ENCODE measurements at places on chromosomes 6 and 20.

DNA sequence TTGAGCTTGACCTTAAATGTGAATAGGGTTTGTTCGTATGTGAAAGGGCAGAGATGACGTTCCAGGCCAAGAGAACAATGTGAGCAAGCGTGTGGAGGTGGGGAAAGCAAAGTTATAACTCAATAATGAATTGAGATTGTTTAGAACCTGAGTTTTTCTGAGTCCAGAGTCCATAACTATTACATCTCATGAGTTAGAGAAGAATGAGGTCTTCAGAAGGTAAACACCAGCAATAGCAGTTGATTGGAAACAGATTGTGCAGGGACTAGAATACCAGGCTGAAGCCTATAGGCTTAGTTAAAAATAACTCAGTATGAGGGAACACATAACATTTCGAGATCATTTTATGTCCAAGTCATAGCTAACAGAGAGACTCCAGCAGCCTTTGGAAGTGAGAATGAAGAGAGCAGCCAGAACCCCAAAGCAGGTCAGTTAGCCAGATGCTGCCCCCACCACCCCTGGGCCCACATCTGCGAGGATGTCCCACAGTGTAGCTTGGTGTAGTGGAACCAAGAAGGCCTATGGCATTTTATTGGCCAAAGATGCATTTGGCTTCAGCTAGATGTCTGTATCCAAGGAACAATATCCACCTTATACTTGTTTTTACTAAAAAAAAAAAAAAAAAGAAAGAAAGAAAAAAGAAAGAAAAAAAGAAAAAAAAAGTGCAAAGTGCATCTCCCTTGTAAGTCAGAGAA, 121.7 kb downstream of the TNFRSF21 start:
- no peak for DNase-seq

DNA sequence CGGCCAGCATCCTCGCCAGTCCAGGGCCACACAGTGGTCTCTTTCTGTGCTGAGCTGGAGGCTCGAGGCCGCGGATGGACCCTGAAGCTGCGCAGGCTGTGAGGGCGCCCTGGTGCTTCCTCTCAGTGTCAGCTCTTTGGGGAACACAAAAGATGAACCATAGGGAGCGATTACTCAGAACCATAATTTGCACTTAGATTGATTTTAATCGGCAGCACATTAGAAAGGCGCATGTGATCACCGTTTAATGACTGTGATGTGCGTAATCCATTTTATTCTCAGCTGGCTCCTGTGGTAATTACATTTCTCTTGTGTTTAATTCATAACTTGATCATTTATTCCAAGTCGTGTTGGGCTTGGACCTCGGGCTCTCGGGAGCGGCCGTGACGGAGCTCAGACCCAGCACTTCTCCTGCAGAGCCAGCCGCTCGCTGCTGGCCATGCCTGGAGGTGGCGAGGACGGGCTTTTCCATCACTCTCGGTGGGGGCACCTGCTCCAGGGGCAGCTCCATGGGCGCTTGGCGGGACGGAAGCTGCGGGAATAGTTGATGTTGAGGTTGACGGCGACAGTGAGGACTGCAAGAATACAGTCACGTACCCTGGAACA, 25.6 kb upstream of the NTSR1 start:
- DNase-seq = no peak

GRCh38 chr20:1900321-1900801, 5.2 kb downstream of the SIRPA start:
- DNase-seq = no peak

DNA sequence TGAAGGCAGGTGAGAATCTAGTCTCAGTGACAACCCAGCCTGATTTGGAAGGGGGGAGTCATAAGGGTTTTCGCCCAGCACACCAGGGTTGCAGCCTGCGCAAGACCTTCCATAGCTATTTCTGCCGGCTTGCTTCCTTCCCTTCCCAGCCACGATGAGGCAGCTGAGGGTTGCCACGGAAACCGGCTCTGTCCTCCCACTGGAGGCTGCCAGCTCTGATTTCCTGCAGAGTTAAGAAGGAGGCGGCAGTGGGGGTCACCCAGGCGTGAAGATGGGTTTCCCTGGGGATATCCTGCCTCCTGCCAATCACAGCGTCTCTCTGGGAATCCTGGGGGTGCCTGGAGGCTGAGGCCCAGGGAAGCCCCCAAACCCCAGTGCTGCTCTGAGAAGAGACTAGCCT, 23.1 kb upstream of the KCNB1 start:
- DNase-seq = no peak

GRCh38 chr6:44235891-44236516, 10.9 kb upstream of the HSP90AB1 start:
- no peak for DNase-seq

- DNase-seq = no peak
These were observed 434.7 kb upstream of the SOX4 start for GRCh38 chr6:21158873-21159272.

DNA sequence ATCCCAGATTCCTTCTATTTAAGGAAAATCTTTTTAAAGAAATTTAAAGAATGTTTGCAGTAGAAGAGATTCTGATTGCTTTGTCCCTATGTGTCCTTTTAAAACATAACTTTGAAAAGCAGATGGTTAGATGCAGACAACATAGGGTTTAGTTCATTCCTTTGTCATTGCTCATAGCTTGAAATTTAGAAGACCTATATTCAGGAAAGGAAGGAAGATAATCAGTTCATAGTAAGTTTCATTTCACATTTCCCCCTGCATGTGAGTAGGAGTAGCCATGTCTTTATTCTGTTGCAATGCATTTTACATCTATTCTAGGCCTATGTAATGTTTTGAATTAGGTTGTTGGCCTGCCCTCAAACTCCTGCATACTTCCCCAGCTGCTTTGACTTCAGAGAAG, 197.9 kb upstream of the GRIK2 start:
- no peak for DNase-seq

DNA sequence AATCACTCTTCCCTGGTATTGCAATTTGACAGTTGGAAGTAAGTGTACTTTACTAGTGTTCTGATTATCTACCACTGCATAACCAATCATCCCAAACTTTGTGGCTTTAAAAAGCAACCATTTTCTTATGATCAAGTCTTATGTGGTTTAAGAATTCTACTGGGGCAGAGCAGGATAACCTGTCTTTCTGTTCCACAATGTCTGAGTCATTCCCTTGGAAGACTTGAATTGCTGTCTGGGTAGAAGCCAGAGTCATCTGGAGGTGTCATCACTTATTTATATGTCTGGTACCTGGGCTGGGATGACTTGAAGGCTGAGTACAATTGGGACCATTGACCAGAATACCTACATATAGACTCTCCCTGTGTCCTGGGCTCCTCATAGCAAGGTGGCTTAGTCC, 644.3 kb downstream of the HDGFL1 start:
- DNase-seq = no peak

DNA sequence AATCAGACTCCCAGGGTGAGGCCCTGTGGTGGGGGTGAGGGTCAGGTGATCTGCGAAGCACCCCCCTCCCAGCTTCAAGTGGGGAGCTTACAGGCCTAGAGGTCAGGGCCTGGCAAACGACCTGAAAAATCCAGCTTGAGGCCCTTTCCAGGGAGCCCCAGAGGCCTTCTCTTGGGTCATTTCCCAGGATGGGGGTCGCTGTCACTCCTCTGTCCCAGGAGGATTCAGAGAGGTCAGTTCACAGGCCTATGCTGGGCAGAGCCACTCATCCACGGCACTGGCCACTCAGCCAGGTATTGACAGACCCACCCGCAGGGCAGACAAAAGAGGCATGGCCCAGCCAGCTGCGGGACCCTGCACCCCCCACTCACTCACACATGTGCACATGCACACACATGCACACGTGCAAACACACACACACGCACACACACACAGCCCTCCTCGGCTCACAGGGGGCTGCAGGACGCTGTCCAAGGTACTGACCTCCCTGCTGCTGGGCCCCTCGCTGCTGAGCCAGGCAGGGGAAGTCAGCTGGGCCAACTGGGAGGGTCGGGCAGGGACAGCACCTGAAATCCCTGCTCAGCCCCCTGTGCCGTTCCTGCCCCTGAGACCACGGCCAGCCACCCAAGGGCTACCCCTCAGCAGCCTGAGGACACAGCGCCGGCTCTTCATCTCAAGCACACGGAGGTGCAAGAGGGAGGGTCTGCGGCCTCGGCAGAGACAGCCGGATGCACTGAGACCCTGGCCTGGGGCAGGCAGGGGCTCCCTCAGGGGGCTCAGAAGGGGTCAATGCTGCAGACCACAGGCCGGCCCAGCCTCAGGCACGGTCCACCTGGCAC, 113.8 kb downstream of the TAF4 start:
- DNase-seq = no peak

DNA sequence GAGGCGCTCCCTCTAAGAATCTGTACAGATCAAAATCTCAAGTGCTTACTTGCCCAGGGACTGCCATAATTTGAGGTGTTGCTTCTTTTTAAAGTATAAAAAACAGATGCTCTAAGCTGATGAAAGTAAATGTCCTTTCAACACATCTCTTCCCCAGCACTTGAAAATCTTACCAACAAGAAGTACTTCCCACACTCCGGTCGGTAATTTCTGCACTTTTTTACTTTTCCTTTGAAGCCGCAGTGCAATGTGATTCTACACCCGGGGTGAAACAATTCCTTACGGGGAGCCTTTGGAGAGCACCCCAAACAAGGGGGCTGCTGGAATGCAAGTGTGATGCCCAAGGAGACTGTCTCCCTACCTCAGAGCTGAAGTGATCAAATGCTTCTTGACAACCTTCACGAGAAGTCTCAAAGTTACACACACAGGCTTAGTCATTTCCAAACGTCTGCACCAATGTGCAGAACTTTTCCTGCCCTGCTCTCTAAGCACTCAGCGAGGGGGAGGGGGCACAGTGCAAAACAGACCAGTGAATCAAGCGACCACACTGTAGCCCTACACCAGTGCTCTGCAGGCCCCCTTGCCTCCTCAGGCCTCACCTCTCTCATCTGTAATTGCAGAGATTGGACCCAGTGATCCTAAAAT, 56.7 kb downstream of the ATXN1 start:
- peak; percentile 23 for DNase-seq

GRCh38 chr6:90103056-90103800, 193.4 kb downstream of the BACH2 start:
- peak; percentile 53 for DNase-seq

GRCh38 chr20:21862956-21863355, 157.5 kb downstream of the PAX1 start:
- DNase-seq = no peak

- no peak for DNase-seq
These were observed 153.3 kb upstream of the ARG1 start for GRCh38 chr6:131419702-131420101.

GRCh38 chr6:148682990-148683389, 63.8 kb upstream of the UST start:
- DNase-seq = peak; percentile 4

DNA sequence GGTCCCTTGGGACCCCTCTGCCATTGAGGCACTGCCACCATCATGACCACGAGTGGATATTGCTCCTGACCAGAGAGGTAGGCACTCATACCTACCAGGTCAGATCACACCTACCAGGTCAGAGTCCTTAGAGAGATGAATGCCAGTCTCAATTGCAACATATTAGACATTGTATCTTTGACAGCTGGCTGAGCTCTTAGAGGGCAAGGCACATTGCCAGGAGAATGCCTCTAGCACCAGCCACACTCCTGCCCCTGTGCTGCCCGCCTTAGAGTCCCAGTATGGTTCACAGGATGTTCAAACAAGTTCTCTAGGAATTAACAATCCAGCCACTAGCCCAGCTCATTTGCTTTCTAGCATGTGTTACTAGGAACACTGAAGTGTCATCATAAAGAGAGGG, 65.9 kb downstream of the TMEM244 start:
- DNase-seq = no peak

Data from CD4-positive, alpha-beta T cell treated with Interleukin-21 for 1 hour (primary cell).